ENCODE measurements at places on chromosomes 6 and 20.

DNA sequence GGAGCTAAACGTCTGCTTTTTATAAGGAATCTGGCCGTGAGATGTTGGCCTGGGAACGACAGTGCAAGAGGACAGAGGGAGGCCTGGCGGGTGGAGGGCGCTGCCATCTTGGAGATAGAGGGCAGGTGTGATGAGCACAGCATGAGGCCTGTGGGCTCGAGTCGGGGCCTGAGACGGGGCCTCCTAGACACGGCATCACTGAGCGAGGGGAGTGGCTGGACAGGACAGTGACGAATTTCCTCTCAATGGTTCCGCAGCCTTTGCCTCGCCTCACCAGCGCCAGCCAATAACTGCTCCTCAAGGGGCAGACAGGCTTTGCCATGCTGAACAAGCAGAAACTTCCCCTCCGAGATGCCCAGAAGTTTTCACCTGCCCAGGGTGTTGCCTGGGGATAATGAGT is 376.7 kb downstream of the THBS2 start:
- DNase-seq, result no peak

- DNase-seq, result no peak
These were observed 223.2 kb upstream of the GMDS start for GRCh38 chr6:2468601-2468955.

DNA sequence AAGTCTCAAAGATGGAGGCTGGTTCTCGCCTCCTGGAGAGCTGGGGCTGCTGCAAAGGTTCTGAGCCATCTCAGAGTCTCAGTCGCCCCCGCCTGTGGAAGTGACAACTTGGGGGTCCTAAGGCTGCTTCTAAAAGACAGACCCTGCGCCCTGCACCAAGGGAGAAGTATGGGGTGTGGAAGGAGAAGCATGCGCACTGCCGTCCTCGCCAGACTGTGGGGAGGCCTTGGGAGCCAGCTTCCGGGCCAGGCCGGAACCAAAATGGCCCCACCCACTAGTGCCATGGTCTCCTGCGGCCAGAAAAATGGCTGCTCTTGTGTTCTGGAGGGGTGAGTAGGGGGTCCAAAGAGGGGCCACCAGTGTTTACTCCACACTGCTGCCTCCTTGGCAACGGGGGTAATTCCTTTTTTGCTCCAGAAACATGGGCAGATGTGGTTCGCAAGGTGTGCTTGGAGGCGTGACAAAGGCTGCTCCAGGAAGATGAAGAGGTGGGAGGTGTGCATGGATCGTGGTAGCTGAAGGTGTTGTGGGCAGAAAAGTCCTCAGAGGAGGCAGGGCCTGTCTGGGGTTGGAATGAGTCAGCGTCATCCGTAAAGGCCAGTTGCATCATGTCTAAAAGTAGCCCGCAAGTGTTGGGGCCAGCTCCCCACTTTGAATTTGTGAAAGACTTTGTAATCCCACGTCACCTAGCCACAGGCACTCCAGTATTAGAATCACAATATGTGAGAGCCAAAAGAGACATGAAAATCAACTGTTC is 329.8 kb upstream of the SOX4 start:
- DNase-seq, result no peak

- DNase-seq, result peak; percentile 40
These were observed 18.1 kb downstream of the BPI start for GRCh38 chr20:38321959-38322598.

GRCh38 chr6:116405138-116405537 is 34.4 kb downstream of the DSE start:
- no peak for DNase-seq

DNA sequence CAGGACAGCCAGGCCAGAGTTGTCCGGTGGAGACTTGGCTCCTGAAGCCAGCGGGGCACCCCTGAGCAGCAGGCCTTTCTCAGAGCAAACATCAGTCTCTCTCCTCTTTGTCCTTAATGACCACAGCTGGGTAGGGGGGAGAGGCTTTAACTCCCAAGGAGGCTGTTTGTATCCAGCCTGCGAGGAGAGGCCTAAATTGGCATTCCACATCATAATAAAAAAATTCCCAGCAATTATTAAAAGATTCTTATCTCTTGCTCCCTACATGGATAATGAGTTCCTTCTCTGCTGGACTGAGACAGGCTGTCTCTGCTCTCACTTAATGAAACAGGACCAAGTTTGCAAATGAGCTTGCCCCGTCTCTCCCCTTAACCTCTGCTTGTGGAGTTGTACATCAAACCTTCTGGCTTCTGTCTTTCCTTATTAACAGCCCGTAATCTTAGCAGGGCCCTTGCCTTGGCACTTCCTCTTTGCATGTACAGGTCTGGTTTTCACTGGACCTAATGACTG is 838.2 kb downstream of the MAFB start:
- DNase-seq, result no peak

DNA sequence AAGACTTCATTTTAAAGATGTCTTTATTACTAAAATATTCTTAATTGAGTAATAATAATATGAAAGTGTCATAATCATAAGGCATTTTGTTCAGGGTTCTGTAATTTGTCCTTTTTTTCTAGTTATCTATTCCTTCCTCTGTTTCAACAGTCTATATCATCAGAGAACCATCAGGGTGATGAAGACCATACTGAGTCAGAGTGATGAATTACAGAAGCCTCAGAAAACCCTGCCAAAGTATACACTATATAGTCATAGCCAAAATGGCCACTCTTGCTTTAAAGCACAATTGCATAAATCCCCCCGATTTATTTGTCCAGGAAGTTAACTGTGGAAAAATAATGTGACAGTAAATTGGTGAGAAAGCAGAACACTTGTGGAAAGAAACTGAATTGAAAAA is 735.0 kb downstream of the EPHA7 start:
- no peak for DNase-seq

- peak; percentile 44 for DNase-seq
These were observed 66.9 kb downstream of the COL19A1 start for GRCh38 chr6:69933239-69933638.

DNA sequence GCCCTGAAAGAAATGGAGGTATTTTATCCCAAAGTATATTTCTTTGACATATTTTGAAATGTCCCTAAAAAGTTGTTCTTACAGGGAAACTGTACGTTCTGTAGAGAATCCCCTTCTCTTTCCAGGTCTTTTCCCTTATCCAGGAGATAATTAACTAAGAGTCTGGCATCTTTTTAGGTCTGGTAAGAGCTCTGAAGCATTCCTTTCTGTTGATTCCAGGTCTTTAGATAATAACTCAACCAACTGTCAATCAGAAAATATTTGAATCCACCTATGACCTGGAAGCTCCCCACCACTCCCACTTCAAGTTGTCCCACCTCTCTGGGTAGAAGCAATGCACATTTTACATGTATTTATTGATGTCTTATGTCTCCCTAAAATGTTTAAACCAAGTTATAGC is 26.0 kb upstream of the CENPW start:
- no peak for DNase-seq

DNA sequence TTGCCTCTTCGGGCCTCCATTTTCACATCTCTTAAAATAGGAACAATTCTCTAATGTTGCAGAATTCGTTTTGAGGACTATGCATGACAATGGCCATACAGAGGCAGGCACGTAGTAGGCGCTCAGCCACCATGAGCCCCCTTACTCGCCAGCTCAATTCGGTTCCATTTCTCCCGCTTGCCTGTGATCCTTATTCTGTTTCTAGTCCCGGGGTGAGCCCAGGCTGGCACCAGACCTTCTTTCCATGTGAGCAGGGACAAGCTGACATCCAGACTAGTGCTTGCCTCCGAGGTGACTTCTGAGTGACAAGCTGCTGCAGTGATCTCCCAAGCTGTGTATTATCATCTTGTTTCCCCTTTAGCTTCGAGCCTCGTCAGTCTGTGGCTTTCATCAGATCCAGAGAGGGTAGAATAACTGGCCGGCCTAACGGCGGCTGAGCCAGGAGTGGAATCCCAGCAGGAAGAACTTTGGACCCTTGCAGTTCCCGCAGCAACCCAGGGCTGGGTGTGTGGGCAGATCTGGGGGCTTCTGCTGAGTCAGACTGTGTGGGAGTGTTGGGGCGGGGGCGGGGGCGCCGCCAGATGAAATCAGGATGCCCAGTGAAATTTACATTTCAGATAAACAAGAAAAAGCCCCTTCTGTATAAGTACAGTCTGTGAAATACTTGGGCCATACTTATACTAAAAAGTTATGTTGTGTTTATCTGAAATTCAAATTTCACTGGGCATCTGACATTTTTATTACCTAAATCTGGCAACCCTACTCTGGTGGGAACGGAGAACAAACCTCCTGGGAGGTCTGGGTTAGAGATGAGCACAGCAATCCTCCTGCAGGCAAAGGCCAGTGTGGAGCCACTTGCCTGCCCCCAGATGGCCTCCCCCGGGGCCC is 10.9 kb downstream of the BANF2 start:
- DNase-seq, result no peak

DNA sequence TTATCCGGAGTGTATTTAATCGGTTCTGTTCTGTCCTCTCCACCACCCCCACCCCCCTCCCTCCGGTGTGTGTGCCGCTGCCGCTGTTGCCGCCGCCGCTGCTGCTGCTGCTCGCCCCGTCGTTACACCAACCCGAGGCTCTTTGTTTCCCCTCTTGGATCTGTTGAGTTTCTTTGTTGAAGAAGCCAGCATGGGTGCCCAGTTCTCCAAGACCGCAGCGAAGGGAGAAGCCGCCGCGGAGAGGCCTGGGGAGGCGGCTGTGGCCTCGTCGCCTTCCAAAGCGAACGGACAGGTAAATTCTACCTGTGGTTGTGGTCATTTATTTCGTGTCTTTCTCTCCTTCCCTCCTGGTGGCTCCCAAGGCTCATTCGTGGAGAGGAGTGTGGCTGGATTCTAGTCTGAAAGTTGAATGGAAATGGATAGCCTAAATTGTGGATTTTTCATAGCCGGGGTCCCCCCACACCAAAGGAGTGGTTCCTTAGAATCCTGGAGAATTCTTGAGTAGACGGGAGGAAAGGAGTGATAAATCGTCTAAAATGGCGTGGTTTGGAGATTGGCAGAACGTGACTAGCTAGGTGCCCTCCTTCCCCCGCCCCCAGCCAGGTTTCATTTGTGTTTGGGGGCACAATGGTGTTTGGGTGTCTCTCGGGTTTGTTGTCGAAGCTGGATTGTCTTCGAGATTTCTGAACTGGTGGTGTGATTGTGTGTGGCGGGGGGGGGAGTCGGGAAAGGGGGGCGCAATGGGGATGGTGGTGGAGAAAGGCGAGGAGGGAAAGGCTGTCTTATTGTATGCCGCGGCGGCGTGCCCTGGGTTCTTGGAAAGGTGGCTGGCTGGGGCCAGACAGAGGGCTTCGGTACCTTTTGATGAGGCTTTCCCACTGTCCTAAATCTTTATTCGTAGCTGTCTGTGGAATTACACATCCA is 673 bp downstream of the MARCKS start:
- DNase-seq, result no peak

GRCh38 chr6:12265791-12266190 is 24.4 kb upstream of the EDN1 start:
- no peak for DNase-seq

- DNase-seq, result no peak
These were observed 40.6 kb downstream of the TXLNB start for GRCh38 chr6:139251045-139251690.

- DNase-seq, result no peak
These were observed 6.4 kb downstream of the TNFRSF21 start for GRCh38 chr6:47303342-47303741.

DNA sequence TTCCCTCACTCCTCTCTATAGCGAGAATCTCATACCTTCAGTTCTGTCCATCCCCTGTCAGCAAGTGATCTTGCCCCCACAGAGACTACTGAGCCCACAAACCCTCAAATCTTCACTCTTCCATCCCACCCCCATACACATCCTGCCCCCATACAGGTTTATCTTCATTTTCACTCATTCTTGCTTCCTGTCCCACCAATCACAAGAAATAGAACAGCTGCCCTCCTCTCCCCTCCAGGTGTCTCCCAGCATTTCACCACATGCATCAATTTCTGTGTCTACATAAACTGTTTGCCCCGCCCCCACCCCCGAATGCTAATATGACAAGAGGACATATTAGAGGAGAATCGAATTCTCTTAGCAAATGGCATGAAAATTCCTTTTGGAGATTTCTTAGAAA is 54.9 kb upstream of the CARMIL1 start:
- no peak for DNase-seq

DNA sequence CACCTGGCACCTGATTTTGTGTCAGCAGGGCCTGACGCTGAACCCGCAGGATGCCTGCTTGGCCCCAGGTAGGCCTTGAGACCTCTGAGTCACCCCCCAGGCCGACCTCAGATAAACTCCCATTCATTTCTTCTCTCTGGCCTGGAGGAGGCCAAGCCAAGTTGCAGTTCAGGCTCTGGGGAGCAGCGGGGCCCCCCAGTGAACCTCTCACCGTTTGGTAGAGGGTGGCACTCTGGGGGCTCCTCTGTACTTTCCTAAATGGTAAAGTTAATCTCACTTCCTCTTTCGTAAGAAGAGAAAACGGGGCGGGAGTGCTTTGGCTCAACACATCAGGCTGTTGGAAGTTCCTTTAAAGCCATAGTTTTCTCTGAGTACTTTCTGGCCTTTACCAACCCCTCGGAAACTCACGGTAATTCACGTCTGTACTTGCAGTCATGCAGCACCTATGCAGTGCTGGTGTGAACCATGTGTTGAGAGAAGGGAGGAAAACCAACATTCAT is 2.8 kb downstream of the SIRPA start:
- DNase-seq, result no peak

DNA sequence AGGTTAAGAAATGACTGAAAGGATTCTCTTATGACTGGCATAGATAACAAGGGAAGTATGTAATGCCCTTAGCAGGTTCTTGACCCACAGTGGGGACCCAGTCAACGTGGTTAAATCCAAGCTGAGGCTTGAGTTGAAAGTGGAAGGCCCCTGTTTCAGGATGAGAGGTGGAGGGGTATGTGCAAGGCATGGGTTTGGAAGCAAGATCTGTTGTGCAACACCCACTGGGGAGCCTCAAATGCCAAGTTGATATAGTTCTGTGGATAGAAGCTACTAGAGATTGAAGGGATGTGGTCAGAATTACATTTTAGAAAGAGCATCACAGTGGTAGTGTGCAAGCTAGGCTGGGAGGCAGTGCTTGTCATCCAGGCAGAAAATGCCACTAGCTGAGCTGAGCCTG is 5.1 kb downstream of the PABPC1L start:
- DNase-seq, result no peak

- no peak for DNase-seq
These were observed 27.8 kb upstream of the APMAP start for GRCh38 chr20:25020345-25020744.

- DNase-seq, result no peak
These were observed 593.1 kb downstream of the PKHD1 start for GRCh38 chr6:51494342-51494741.

- no peak for DNase-seq
These were observed 71.1 kb downstream of the CEP162 start for GRCh38 chr6:84156306-84156705.

DNA sequence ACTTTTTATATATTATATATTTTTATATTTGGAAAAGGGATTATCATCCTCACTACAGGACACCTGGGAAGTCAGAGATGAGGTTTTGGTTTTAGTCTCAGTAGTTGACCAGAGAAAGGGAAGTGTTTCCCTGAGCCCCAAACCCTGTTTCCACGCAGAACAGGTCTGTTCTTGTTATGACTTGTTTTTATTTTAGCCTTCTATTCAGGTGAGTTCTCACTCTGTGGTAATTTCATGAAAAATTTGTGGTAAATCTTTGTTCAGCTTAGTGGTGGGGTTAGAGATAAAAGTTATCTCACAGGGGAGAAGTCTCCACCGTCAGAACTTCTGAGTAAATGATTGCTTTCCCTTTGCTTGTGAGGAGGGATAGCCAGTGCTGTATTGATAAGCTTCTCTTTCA is 224.9 kb downstream of the FARS2 start:
- no peak for DNase-seq

- DNase-seq, result no peak
These were observed 110.3 kb upstream of the BTN3A2 start for GRCh38 chr6:26254724-26255123.

Measured in foreskin melanocyte (primary cell).